Type B pancreatic cell (in vitro differentiated cells): ENCODE measurements at places on chromosomes 16 and 17. TPM values are rescaled to one million over a fixed set of nuclear protein-coding genes. Genes with fewer than 3 reads are reported as not detected.

- H3K4me3 ChIP-seq: no peak overlapping the region
- H3K36me3 ChIP-seq: no peaks in the 10 kb centered on the region
- H3K27me3 ChIP-seq: no peaks in the 10 kb centered on the region
These were observed 3.4 kb downstream of the DRC7 start for GRCh38 chr16:57697896-57698537.

GRCh38 chr17:80826955-80827645 is 164.5 kb upstream of the CHMP6 start:
- H3K4me1 ChIP-seq: peaks cover 10% of the 10 kb centered on the region
- H3K36me3 ChIP-seq: peaks cover 9% of the 10 kb centered on the region
- no peak for DNase-seq
- H3K27me3 ChIP-seq: no peaks in the 10 kb centered on the region

GRCh38 chr17:33016920-33017319 is 25.3 kb downstream of the SPACA3 start:
- H3K4me1 ChIP-seq: peaks cover 13% of the 10 kb centered on the region
- H3K27ac ChIP-seq: no peak overlapping the region
- H3K4me3 ChIP-seq: no peak overlapping the region
- no peak for DNase-seq
- peaks cover 6% of the 10 kb centered on the region for H3K27me3 ChIP-seq

GRCh38 chr16:48158296-48158695 is 2.5 kb upstream of the ABCC12 start:
- H3K4me3 ChIP-seq: no peak overlapping the region
- no peak for DNase-seq
- H3K27ac ChIP-seq: no peak overlapping the region

DNA sequence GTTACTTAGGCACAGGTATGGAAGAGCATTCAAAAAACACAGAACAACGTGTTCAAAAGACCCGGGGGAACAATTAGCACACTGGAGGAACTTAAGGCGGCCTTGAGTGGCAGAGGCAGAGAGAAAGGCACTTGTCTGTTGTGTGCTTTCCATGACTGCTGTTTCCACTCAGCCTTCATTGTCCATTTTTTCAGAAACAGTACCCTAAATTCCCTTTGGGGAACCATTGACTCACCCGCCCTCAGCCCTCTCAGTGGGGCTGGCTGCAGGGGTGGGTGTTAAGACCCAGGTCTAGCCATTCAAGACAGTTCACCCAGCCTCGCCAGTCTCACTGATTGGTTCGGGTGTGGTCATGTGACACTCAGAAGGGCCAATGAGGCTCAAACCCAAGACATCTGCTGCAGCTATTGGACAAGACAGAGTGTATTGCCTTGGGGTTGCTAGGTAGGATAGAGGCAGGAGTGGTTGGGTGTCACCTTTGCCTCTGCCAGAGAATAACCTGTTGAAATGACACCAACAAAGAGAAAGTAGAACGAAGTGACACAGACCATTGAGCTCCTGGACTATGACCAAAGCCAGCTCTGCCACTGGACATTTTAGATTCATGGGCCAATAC is 19.6 kb upstream of the CEP20 start:
- H3K4me3 ChIP-seq: no peak overlapping the region
- H3K27me3 ChIP-seq: no peaks in the 10 kb centered on the region
- DNase-seq: no peak
- no peaks in the 10 kb centered on the region for H3K4me1 ChIP-seq
- no peaks in the 10 kb centered on the region for H3K36me3 ChIP-seq

DNA sequence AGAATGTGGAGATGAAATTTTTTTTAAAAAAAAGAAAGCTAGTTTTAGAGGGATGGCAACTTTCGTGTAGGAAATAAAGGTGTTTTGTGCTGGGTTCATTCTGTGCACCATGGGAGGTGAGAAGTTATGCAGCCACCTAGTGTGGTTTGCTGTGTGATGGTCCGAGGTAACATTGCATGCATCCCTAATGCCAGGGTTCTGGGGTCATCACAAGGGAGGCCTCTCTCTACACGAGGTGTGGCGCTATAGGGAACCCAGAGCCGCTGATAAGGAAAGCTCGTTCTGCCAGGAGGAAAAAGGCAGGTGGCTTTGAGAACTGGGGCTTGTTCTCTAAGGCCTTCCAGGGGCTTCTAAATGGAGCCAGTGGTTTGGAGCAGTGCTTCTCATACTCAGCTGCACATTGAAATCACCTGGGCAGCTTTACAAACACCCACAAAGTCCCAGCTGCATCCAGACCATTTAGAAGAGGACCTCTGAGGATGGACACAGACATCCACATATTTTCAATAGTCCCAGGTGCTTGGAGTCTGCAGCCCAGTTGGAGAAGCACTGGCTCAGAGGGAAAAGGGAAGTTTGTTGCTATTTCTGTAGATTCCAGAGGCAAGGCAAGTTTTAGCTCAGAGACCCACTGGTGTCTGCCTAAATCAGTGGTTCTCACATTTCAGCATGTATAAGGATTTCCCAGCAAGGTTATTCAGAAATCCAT is 43.5 kb downstream of the VPS35L start:
- peaks cover 4% of the 10 kb centered on the region for H3K36me3 ChIP-seq
- H3K27me3 ChIP-seq: no peaks in the 10 kb centered on the region
- H3K4me3 ChIP-seq: no peak overlapping the region
- H3K27ac ChIP-seq: no peak overlapping the region

GRCh38 chr16:27432558-27432957 is 30.6 kb downstream of the IL21R start:
- no peaks in the 10 kb centered on the region for H3K27me3 ChIP-seq
- H3K27ac ChIP-seq: peak overlapping the region; percentile 78
- peak overlapping the region; percentile 7 for H3K4me3 ChIP-seq
- H3K4me1 ChIP-seq: no peaks in the 10 kb centered on the region
- H3K36me3 ChIP-seq: no peaks in the 10 kb centered on the region

GRCh38 chr16:76837872-76838271 is 353.1 kb upstream of the MON1B start:
- no peak overlapping the region for H3K27ac ChIP-seq
- H3K36me3 ChIP-seq: no peaks in the 10 kb centered on the region
- H3K27me3 ChIP-seq: no peaks in the 10 kb centered on the region
- DNase-seq: no peak
- no peaks in the 10 kb centered on the region for H3K4me1 ChIP-seq

- peaks cover 22% of the 10 kb centered on the region for H3K4me1 ChIP-seq
- H3K27me3 ChIP-seq: no peaks in the 10 kb centered on the region
- H3K27ac ChIP-seq: peak overlapping the region; percentile 94
- H3K36me3 ChIP-seq: no peaks in the 10 kb centered on the region
These were observed 1.0 kb upstream of the ZNF500 start for GRCh38 chr16:4767872-4768548.

GRCh38 chr17:8837563-8838075 is 29.9 kb downstream of the PIK3R6 start:
- peaks cover 15% of the 10 kb centered on the region for H3K27me3 ChIP-seq
- peaks cover 6% of the 10 kb centered on the region for H3K4me1 ChIP-seq
- H3K4me3 ChIP-seq: no peak overlapping the region
- peak; percentile 62 for DNase-seq
- no peaks in the 10 kb centered on the region for H3K36me3 ChIP-seq

GRCh38 chr17:60147553-60148223 is 2.1 kb upstream of the CA4 start:
- H3K27me3 ChIP-seq: peaks cover 94% of the 10 kb centered on the region
- H3K36me3 ChIP-seq: no peaks in the 10 kb centered on the region
- peaks cover 17% of the 10 kb centered on the region for H3K4me1 ChIP-seq
- no peak overlapping the region for H3K4me3 ChIP-seq
- DNase-seq: no peak

- H3K4me1 ChIP-seq: peaks cover 10% of the 10 kb centered on the region
- H3K27ac ChIP-seq: no peak overlapping the region
- no peaks in the 10 kb centered on the region for H3K27me3 ChIP-seq
These were observed 11.4 kb upstream of the CENPV start for GRCh38 chr17:16364625-16365024.

- peaks cover 9% of the 10 kb centered on the region for H3K36me3 ChIP-seq
- H3K4me1 ChIP-seq: peaks cover 32% of the 10 kb centered on the region
- H3K4me3 ChIP-seq: peak overlapping the region; percentile 73
- H3K27me3 ChIP-seq: no peaks in the 10 kb centered on the region
- H3K27ac ChIP-seq: peak overlapping the region; percentile 78
These were observed 3.3 kb downstream of the TMEM94 start for GRCh38 chr17:75459590-75460267.

GRCh38 chr17:48611681-48612455 is 1.1 kb upstream of the HOXB7 start:
- peak overlapping the region; percentile 92 for H3K27ac ChIP-seq
- no peak for DNase-seq
- peaks cover 27% of the 10 kb centered on the region for H3K4me1 ChIP-seq
- peak overlapping the region; percentile 92 for H3K4me3 ChIP-seq
- peaks cover 5% of the 10 kb centered on the region for H3K36me3 ChIP-seq

GRCh38 chr16:49855280-49855821 is 561 bp downstream of the ZNF423 start:
- peaks cover 44% of the 10 kb centered on the region for H3K4me1 ChIP-seq
- H3K36me3 ChIP-seq: peaks cover 4% of the 10 kb centered on the region
- peak overlapping the region; percentile 77 for H3K4me3 ChIP-seq
- H3K27ac ChIP-seq: no peak overlapping the region
- DNase-seq: peak; percentile 90
- H3K27me3 ChIP-seq: peaks cover 19% of the 10 kb centered on the region

The CACNG5 gene
- total RNA-seq: 0.68 TPM in 1 of 2 replicates, not detected in the other

The DNAH17 gene
- 0.07 and 0.33 TPM in 2 replicates for total RNA-seq

The ZSCAN10 gene
- not detected in 2 replicates for total RNA-seq

The ITGA2B gene
- 0.69 and 8.8 TPM in 2 replicates for total RNA-seq

The AANAT gene
- not detected in 2 replicates for total RNA-seq

The TGFB1I1 gene
- total RNA-seq: 5.0 and 25.6 TPM in 2 replicates

The EIF3C gene
- total RNA-seq: 764 and 778 TPM in 2 replicates

The CMC2 gene
- 53.2 and 59.8 TPM in 2 replicates for total RNA-seq

The RGS11 gene
- 6.6 and 8.8 TPM in 2 replicates for total RNA-seq
